ENCODE measurements at places on chromosomes 5 and 9.

GRCh38 chr5:138685193-138685745 is 68.0 kb upstream of the CTNNA1 start:
- no peak for DNase-seq

DNA sequence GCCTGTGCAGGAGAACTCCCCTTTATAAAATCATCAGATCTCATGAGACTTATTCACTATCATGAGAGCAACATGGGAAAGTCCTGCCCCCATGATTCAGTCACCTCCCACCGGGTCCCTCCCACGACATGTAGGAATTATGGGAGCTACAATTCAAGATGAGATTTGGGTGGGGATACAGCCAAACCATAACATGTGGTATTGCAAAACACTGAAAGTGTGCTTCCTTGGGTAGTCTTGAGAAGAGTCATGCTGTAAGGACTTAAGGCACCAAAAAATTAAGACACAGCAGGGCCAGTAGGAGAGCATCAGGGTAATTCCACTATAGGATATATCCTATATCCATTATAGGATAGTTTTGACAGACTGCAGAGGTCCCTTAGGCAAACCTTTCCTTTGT is 29.4 kb upstream of the GDNF start:
- no peak for DNase-seq

GRCh38 chr5:165258197-165258771 is 1752.9 kb downstream of the MAT2B start:
- DNase-seq, result no peak

DNA sequence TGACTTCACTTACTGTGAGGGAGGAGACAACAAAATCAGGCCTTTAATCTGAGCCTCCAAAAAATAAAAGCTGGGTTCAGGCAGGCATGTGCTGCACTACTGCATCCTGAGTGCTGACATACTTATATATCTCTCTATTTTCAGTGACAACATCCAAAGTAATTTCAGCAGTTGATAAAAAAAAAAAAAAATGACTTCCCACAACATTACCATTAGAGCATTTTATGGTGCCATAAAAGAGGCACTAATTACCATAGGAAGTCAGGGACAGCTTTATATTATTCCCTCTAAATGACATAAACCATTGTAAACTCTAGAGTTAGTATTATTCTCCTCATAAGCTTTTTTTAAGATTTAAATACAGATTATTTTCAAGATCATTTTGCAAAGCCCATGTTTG is 346.1 kb downstream of the SLCO4C1 start:
- DNase-seq, result no peak

GRCh38 chr5:111262153-111262552 is 38.0 kb downstream of the CAMK4 start:
- no peak for DNase-seq
